ENCODE measurements at places on chromosomes 7 and 10. TPM values are rescaled to one million over a fixed set of nuclear protein-coding genes. Genes with fewer than 3 reads are reported as not detected.

- DNase-seq, result peak; percentile 73
Measured at GRCh38 chr7:150993511-150993910, 2.7 kb downstream of the NOS3 start.

GRCh38 chr7:122310119-122311021, 5.8 kb upstream of the FEZF1 start:
- no peak for DNase-seq

DNA sequence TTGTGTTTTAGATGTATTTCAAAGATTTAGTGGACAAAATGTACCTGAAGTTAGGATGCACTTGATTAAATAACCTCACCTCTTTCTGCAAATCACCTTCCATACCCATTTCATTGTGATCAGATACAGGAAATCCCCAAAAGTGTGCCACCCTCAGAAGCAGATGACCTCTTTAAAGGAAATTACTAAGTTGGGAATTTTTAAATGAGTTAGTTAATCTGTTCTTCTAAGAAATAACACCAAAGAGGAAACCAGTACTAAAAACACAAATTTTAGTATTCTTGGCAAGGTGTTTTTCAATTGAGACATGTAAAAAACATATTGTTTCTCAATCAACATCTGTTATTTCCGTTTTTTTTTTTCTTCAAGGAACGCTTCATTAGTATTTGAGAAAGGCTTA, 4.6 kb upstream of the SEMA3A start:
- DNase-seq, result no peak

DNA sequence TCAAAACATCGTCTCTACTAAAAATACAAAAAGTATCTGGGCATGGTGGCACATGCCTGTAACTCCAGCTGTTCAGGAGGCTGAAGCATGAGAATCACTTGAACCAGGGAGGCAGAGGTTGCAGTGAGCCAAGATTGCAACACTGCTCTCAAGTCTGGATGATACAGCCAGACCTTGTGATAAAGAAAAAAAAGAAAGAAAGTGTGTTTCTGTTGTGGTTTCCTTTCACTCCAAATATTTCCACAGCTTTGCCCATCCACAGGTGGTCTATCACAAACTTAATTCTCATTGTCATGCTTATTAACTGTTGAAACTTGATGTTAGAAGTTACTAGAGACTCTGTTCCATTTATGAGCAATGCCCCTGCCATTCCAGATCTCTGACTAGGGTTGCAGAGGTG, 316.0 kb upstream of the SEMA3C start:
- DNase-seq, result no peak

DNA sequence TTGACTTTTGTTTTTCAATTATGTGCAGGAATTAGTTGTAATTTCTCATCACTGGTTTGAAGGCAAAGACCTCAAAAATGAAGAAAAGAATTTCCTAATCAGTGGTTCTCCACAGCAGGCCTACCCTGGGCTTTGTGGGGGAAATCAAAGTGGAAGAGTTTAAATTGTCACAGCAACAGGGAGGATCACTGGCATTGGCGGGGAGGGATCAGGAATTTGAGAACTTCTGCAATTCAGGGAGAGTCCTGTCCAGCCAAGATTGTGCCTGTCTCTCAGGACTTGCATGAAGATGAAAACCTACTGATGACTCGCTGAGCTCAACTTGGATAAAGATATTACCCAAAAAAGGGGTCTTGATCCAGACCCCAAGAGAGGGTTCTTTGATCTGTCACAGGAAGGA, 70.1 kb downstream of the HACD1 start:
- no peak for DNase-seq

HOXA7 gene
- total RNA-seq, result not detected

DNA sequence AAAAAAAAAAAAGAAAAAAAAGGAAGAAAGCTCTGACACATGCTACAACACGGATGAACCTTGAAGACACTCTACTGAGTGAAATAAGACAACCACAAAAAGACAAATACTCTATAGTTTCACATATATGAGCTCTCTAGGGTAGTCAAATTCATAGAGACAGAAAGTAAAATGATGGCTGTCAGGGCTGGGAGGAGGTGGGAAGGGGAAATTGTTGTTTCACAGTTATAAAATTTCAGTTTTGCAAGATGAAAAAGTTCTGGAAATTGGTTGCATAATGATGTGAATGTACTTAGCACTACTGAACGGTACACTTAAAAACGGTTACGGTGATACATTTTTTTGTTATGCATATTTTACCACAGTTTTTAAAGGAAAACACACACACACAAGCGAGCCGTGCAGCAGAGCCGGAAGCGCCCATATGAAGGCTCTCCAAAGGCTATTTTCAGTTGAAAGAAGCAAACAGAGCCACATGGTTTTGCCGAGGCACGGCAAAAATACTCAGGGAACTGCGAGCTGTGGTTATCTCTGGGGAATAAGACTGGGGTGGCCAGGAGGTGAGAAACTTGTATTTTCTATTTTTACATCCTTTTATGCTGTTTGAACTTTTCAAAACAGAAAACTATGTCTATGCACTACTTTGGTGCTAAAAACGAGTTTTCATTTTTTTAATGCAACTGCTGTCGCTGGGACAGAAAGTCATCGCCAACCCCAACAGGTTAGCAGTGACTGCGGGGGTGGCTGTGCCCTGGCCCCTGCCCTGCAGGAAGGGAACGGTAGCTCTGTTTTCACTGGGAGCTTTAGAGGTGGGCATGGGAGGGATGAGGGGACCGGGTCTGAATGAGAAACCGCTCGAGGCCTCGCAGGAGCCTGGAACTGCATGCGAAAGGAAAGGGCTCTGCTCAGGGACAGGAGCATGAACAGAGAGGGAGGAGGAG, 132.9 kb downstream of the OAT start:
- DNase-seq, result no peak

- DNase-seq, result no peak
Measured at GRCh38 chr10:69657430-69657829, 27.4 kb downstream of the FAM241B start.

PRLHR gene
- total RNA-seq, result not detected

GRCh38 chr10:110407301-110408170, 90.2 kb upstream of the DUSP5 start:
- DNase-seq, result no peak

DNA sequence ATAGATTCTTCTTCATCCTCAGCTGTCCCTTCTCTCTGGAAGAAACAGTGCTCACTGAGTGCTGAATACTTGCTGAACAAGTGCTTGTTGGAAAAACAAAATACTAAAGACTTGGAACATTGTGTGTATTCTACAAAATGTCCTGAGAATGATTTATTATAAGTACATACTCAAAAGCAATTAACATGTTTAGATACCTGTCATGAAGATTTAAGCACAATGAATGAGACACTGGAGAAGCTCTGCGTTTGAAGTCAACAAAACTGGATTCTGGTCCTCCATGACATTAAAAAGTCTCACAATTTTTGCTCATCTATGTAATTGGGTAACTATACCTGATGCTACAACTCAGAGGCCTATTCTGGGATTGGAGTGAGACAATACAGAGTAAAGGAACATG, 34.8 kb upstream of the LAMB1 start:
- DNase-seq, result no peak

GRCh38 chr10:59276919-59277318, 85.4 kb downstream of the FAM13C start:
- no peak for DNase-seq

- DNase-seq, result peak; percentile 26
Measured at GRCh38 chr10:1007583-1007982, 18.1 kb downstream of the IDI2 start.

- no peak for DNase-seq
Measured at GRCh38 chr10:76113952-76114351, 682.5 kb downstream of the LRMDA start.

GRCh38 chr7:14924398-14924797, 21.8 kb upstream of the DGKB start:
- no peak for DNase-seq

DNA sequence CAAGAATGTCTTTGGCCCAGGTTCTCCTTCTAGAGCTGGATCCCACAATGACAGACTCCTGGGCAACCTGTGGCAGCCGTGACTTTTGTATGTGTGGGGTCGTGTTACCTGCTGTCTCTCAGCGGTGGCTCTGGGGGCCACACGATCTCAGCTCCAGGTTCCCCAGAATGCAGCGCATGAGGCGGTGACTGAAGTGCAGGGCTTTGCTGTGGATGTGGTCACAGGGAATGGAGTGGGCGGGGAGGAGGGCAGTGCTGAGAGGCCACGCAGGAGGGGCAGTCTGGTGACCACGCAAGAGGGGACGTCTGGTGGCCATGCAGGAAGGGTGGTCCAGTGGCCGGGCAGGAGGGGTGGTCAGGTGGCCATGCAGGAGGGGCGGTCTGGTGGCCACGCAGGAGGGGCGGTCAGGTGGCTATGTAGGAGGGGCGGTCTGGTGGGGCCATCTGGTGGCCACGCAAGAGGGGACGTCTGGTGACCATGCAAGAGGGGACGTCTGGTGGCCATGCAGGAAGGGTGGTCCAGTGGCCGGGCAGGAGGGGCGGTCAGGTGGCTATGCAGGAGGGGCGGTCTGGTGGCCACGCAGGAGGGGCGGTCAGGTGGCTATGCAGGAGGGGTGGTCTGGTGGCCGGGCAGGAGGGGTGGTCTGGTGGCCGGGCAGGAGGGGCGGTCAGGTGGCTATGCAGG, 112.7 kb downstream of the ACTR3B start:
- DNase-seq, result no peak

GRCh38 chr10:12181065-12181775, 14.5 kb downstream of the NUDT5 start:
- DNase-seq, result no peak

CD36 gene
- 421 TPM for total RNA-seq

SAMD9L gene
- 5.7 TPM for total RNA-seq

GRCh38 chr10:78529262-78529661, 495.6 kb downstream of the RPS24 start:
- no peak for DNase-seq

DNA sequence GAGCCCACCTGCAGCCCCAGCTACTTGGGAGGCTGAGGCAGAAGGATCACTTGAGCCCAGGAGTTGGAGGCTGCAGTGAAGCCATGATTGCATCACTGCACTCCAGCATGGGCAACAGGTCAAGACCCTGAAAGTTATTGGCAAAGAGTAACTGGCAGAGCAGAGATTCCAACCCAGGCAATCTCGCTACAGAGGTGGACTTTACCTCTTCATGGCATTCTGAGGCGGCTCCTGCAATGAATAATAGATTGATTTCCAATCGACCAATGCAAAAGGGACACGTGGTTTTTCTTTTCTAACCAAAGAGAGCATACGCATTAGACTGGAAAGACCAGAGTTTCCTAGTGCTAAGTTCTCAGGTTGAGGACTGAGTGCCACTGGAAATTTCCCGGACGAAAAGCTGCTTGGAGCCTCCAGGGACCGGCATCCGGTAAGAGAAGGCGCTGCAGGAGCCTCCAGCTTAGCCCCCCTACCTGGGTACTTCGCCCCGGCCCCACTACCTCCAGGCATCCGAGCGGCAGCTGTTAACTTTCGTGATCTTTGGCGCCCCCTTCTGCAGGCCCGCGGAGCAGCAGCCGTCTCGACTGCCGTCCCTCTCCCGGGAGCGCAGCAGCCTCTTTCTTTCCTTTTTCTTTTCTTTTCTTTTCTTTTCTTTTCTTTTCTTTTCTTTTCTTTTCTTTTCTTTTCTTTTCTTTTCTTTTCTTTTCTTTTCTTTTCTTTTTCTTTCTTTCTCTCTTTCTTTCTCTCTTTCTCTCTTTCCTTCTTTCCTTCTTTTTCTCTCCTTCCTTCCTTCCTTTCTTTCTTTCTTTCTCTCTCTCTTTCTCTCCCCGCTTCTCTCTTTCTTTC, 4.1 kb downstream of the MBLAC1 start:
- DNase-seq, result peak; percentile 70

DNA sequence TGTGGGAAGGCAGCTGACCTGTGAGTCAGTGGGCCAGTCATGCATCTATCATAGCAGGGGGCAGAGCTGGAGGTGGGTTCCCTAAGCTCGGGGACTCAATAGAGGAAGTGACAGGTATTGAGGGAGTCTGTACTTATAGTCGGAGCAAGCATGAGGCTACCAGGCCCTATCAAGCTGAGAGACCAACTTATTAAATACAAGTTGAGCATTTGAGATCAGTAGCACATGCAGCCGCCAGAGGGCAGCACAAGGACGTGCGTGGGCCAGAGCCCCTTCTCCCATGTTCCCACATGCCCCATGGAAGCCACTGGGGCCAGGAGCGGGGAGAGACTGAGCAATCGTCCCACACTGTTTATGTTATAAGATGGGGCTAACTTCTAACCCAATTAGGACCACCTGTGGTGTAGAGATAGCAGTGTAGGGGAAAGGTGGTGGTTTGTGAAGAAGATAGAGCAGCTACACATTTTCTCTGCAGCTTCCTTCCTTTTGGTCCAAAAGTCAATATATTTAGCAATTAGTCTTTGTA, 13.0 kb upstream of the STK31 start:
- DNase-seq, result no peak
